Nephron progenitor cell (in vitro differentiated cells): ENCODE measurements at places on chromosomes 13 and 19.
A peak's percentile ranks its signal among the peaks of the same experiment; 100 is the strongest.

DNA sequence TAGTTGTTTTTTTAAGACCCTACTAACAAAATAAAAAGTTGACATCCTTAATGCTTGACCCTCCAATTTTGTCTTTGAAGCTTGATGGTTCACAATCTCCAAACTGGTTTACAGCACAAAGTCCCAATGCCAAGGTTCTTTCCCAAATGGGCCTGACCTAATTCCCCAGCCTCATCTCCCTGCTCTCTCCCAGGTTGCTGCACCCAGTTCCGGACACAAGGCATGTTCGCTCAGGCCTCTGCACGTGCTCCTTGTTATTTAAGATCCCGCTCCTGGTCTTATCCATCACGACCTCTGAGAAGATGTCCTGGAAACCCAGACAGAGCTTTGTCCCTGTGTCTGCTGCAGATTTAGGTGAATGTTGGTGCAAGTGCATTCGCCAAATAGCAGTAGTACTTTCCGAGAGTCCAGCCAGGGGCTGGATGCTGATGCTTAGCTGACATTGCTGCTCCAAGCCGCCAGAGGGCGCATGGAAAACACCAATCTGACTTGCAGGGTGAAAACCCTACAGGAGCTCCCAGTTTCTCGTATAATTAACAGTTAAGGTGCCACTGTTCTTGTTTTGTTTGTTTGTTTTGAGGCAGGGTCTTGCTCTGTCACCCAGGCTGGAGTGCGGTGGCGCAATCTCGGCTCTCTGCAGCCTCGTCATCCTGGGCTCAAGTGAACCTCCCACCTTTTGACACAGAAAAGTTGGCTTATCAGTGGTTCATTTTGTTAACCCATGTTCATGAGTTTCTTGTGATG lies 18.5 kb downstream of the LYPD3 start:
- H3K27me3 ChIP-seq, result peaks cover 13% of the 10 kb centered on the region
- H3K27ac ChIP-seq, result no peak overlapping the region
- peak; percentile 80 for DNase-seq

GRCh38 chr13:26435171-26435570 lies 122.3 kb upstream of the WASF3 start:
- no peak overlapping the region for H3K27ac ChIP-seq
- peaks cover 4% of the 10 kb centered on the region for H3K27me3 ChIP-seq
- no peak for DNase-seq
- H3K4me1 ChIP-seq, result no peaks in the 10 kb centered on the region
- no peaks in the 10 kb centered on the region for H3K36me3 ChIP-seq

DNA sequence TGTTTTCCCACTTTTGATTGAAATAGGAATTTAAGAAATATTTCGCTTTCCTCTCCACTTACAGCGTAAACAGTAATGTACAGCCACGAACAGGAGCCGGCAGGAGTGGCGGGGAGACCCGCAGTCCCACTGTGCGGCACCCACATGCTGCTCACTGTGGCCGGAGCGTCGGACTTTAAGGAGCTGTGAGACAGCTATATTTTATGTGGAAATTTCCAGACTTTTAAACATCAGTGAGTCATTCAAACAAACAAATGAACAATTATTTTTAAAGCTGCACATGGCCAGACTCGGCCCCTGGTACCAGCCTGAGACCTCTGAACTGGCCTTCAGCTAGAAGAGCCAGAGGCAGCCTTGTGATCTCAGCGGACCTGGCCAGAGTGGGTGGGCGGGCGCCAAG lies 52.5 kb downstream of the CRYL1 start:
- H3K4me3 ChIP-seq, result no peak overlapping the region
- H3K27ac ChIP-seq, result no peak overlapping the region
- H3K4me1 ChIP-seq, result peaks cover 29% of the 10 kb centered on the region
- no peak for DNase-seq
- H3K36me3 ChIP-seq, result no peaks in the 10 kb centered on the region
- peaks cover 10% of the 10 kb centered on the region for H3K27me3 ChIP-seq

GRCh38 chr19:804419-805165 lies 7.3 kb downstream of the PTBP1 start:
- H3K4me1 ChIP-seq, result peaks cover 51% of the 10 kb centered on the region
- H3K36me3 ChIP-seq, result peaks cover 46% of the 10 kb centered on the region
- peak overlapping the region; percentile 80 for H3K27ac ChIP-seq
- no peaks in the 10 kb centered on the region for H3K27me3 ChIP-seq
- DNase-seq, result no peak

DNA sequence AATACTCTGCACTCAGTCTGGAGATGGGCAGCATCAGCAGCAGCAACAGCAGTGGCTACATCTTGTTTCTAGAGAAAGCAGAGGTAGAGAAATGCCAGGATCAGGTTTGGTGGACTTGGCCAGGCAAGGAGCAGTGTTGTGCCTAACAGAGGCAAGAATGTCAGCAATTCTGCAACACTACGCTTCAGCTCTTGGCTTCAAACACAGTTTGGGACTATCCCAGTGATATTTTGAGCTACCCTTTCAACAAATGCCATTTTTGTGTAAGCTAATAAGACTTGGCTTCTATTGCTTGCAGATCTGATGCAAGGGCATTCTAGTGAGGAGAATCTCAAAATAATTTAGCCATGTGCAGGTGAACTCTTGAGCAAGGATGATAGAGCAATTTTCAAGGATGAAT lies 271.3 kb downstream of the PCDH20 start:
- no peak overlapping the region for H3K4me3 ChIP-seq
- H3K36me3 ChIP-seq, result no peaks in the 10 kb centered on the region
- no peaks in the 10 kb centered on the region for H3K27me3 ChIP-seq
- DNase-seq, result no peak
- H3K4me1 ChIP-seq, result peaks cover 6% of the 10 kb centered on the region

- no peak for DNase-seq
- H3K27ac ChIP-seq, result no peak overlapping the region
- H3K36me3 ChIP-seq, result no peaks in the 10 kb centered on the region
- H3K4me1 ChIP-seq, result peaks cover 5% of the 10 kb centered on the region
- no peaks in the 10 kb centered on the region for H3K27me3 ChIP-seq
- H3K4me3 ChIP-seq, result no peak overlapping the region
Measured at GRCh38 chr13:90717451-90717936, 630.0 kb upstream of the MIR17HG start.

DNA sequence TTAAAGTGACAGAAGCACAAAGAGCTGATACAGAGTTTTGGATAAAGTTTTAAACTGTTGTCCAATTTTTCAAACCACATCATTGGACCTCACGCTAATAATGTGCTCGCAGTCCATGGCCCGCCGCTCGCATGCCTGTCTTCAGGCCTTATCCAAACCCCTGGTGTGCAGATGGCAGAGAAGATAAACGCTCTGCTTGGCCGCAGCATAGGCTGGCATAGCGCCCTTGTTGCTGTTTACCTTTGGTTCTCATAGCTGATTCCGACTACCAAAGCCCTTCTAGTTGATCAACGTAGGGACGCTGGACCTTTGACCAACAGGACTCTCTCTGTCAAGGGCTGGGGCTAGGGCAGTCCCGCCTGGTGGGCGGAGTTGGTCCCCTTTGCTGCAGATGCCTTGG lies 23.5 kb upstream of the QTRT1 start:
- H3K4me1 ChIP-seq, result no peaks in the 10 kb centered on the region
- no peak overlapping the region for H3K27ac ChIP-seq
- no peaks in the 10 kb centered on the region for H3K27me3 ChIP-seq
- no peak overlapping the region for H3K4me3 ChIP-seq
- DNase-seq, result no peak

GRCh38 chr19:6412447-6413091 lies 12.0 kb downstream of the KHSRP start:
- no peak overlapping the region for H3K4me3 ChIP-seq

GRCh38 chr13:91280801-91281200 lies 66.7 kb upstream of the MIR17HG start:
- H3K4me1 ChIP-seq, result no peaks in the 10 kb centered on the region
- no peaks in the 10 kb centered on the region for H3K27me3 ChIP-seq
- no peak overlapping the region for H3K4me3 ChIP-seq

DNA sequence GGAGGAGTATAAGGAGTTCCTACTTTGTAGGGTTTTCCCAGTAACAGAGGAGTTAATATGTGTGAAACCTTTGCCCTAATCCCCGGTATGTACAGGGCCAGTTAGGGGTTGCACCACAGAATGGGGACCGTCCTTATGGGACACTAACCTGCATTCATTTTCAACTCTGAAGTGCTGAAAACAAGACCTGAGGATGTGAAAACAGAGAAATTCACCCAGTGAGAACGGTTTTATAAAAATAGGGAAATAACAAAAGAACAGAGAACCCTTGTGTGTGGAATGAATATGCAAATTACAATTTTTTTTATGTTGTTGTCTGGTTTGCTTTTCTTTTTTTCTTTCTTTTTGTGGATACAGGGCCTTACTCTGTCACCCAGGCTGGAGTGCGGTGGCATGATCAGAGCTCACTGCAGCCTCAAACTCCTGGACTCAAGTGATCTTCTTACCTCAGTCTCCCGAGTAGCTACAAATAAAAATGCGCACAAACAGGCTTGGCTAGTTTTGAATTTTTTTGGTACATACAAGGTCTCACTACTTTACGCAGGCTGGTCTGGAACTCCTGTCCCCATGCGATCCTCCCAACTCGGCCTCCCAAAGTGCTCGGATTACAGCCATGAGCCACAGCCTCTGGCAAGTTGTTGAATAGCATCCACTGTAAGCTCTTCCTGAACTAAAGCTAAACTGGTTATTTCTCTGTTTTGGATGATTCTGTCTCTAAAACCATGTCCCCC lies 10.6 kb downstream of the CLC start:
- H3K27me3 ChIP-seq, result peaks cover 41% of the 10 kb centered on the region
- no peak for DNase-seq
- no peak overlapping the region for H3K27ac ChIP-seq

DNA sequence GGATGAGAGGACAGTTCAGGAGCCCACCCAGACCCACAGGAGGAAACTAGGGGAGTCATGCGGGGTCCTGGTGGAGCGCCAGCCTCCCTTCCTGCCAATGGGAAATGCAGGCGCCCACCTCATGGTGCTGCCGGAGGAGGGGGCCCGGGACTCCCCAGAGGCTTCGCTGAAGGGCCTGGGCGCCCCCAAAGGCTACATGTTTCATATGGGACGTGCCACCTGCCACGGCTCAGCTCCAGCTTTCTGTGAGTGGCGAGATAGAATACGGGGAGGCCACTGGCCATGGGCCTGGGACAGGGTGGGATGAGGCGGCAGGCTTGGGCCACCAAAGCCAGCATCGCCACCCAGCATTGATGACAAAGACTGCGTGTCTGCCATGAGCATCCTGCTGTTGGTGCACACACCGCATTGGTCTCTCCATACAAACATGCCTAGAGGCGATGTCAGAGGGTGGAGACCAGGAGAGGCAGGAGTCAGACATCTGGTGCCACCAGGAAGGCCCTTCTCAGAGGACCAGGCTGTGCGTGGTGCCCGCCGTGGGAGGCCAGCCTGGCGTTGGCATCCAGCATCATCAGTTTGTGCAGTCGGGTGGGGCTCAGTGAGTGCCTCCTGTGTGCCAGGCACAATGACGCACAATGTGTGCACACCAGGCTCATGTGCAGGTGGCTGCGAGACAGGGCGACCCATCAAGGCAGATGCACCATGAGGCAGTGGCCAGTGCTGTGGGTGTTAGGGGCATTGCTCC lies 1.2 kb upstream of the F10 start:
- H3K27ac ChIP-seq, result no peak overlapping the region
- H3K27me3 ChIP-seq, result peaks cover 27% of the 10 kb centered on the region
- H3K4me1 ChIP-seq, result peaks cover 25% of the 10 kb centered on the region
- DNase-seq, result no peak
- no peaks in the 10 kb centered on the region for H3K36me3 ChIP-seq

DNA sequence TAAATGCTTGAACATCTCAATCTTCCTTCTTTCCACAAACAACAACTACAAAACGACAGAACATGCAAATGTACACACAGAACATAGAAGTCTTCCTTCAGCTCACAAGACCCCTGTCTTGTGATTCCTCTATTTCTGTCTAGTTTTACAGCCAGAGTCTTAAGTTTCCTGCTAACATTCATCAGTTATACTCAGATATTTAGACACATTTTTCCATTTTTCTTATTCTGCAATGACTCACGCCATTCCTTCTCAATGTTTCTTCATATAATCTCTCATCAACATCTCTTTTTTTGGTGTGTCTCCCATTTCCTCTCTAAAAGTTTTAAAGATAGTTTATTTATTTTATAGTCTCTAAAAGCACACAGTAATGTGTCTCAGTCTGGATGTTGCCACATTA lies 1872.9 kb upstream of the PCDH20 start:
- no peak overlapping the region for H3K27ac ChIP-seq
- no peaks in the 10 kb centered on the region for H3K27me3 ChIP-seq
- no peak overlapping the region for H3K4me3 ChIP-seq
- no peak for DNase-seq

DNA sequence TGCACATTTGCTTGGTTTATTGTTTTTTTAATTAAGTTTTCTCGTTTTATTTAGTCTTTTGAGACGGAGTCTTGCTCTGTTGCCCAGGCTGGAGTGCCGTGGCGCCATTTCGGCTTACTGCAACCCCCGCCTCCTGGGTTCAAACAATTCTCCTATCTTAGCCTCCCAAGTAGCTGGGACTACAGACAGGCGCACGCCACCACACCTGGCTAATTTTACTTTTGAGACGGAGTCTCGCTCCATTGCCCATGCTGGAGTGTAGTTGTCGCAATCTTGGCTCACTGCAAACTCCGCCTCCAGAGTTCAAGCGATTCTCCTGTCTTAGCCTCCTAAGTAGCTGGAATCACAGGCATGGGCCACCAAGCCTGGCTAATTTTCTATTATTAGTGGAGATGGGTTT lies 1.3 kb downstream of the RPS9 start:
- DNase-seq, result no peak
- peaks cover 8% of the 10 kb centered on the region for H3K27me3 ChIP-seq
- H3K4me3 ChIP-seq, result peak overlapping the region; percentile 94
- H3K4me1 ChIP-seq, result peaks cover 66% of the 10 kb centered on the region
- H3K27ac ChIP-seq, result peak overlapping the region; percentile 100
- peaks cover 66% of the 10 kb centered on the region for H3K36me3 ChIP-seq

DNA sequence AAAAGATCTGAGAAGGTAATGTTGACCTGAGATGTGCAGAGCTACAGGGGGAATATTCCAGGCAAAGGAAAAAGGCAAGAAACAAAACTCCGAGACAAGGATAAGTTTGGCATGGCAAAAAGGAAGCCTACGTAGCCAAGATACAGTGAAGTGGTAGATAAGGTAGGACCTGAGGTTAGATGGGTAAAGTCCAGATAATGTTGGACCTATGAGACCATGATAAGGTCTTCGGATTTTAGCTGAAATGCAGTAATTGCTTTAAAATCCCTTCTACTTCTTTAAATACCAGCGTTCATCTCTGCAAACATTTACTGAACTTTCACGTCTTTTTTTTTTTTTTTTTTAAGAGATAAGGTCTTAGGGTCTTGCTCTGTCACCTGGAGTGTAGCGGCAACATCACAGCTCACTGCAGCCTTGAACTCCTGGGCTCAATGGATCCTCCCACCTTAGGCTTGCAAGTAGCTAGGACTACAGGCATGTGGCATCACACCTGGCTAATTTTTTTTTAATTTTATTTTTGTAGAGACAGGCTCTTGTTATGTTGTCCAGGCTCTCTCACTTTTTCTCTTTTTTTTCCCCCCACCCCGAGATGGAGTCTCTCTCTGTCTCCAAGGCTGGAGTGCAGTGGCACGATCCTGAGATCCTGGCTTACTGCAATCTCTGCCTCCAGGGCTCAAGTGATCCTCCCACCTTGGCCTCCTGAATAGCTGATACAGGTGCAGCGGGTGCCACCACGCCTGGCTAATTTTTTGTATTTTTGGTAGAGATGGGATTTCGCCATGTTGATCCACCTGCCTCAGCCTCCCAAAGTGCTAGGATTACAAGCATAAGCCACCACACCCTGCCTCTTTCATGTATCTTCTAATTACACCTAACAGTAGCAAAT lies 4.2 kb upstream of the WBP4 start:
- peaks cover 47% of the 10 kb centered on the region for H3K4me1 ChIP-seq
- DNase-seq, result no peak
- peaks cover 6% of the 10 kb centered on the region for H3K27me3 ChIP-seq
- H3K4me3 ChIP-seq, result no peak overlapping the region
- no peaks in the 10 kb centered on the region for H3K36me3 ChIP-seq
